Activated CD4-positive, alpha-beta memory T cell treated with anti-CD3 and anti-CD28 coated beads, Interleukin-2, amount 10 ng/mL, durations not matched to agents 7 days and 5 days (primary cell): ENCODE measurements at places on chromosomes 2 and 18. TPM values are rescaled to one million over a fixed set of nuclear protein-coding genes. Genes with fewer than 3 reads are reported as not detected.

- no peaks in the 10 kb centered on the region for H3K27me3 ChIP-seq
- H3K4me1 ChIP-seq: peaks cover 3% of the 10 kb centered on the region
These were observed 10.6 kb downstream of the CXCR4 start for GRCh38 chr2:136107051-136108033.

DNA sequence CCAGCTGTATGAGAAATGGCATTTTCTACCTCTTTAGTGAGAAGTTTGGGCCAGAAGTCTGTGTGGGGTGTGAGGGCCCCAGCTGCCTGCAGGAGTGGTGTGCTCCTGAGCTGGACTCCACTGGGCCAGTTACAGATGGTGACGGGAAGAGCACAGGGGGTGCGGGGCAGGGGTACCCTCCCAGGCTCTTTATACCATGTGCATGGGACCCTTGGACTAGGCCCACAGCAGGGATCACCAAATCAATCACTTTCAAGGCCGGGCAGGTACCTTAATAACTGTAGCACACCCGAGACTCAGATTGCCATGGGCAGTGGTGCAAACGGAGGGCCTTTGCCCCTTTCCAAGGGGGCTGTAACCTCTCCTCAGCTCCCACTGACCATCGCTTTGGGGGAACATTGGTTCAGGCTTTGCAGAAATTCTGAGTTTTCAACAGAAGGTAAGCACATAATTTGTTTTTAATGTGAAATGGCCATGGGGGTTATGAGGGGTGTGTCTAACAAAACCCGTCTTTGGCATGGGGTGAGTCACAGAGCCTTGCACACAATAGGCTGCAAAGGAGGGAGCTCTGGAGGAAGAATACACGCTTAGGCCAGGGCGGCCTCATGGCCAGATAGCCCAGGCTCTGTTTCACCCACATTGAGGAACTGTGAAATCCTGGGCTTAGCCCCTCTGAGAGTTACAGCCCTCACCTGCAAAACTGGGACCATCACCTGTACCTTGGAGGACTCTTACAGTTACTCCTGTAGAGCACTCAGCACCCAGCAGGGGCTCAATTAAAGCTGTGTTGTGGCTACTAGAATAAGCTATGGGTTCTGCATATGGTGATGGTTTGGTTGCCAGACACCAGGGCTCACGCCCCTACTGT, 141.0 kb upstream of the BCL2L11 start:
- no peaks in the 10 kb centered on the region for H3K4me1 ChIP-seq
- no peak overlapping the region for H3K27ac ChIP-seq
- no peaks in the 10 kb centered on the region for H3K36me3 ChIP-seq
- H3K4me3 ChIP-seq: no peak overlapping the region
- DNase-seq: no peak

DNA sequence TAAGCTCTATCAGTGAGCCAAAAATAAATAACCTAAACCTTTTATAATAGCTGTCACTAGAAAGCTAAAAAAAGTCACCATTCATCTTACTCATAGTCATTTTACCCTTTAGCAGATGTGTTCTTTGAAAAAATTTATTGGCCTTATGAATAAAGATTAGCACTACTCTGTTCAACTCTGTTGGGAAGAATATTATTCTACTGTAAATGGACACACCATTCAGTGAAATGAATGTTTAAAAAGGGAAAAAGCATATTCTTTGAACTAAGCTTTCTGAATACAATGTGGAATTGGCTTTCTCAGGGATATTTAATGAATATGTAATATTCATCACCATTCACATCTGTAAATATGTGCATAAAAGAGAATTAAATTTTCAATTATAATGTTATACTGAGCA, 422.0 kb downstream of the CBLN2 start:
- H3K27me3 ChIP-seq: no peaks in the 10 kb centered on the region
- H3K36me3 ChIP-seq: no peaks in the 10 kb centered on the region
- H3K4me3 ChIP-seq: no peak overlapping the region
- H3K27ac ChIP-seq: no peak overlapping the region
- no peaks in the 10 kb centered on the region for H3K4me1 ChIP-seq
- DNase-seq: no peak

DNA sequence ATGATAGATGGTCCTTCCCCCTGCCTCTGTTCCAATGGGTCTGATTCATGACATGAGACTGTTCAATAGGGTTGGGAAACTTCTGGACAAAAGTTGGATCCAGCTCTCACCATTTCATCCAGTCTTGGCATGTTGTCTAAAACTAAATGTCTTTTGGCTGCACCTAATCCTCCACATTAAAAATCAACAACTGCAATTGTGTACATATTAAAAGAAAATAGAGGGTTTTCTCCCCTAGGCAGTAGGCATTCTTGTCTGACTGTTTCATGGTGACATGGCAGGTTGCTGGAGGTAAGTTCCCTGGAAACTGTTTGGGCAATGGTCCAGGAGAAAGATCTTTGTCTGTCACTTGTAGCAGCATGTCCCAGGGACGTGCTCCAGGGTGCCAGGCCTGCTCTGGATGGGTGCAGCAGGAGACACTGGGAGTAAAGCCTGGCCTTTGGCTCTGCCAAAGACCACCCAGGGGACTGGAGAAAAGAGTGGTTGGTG, 135.8 kb downstream of the TCF4 start:
- DNase-seq: no peak
- H3K4me3 ChIP-seq: no peak overlapping the region
- no peak overlapping the region for H3K27ac ChIP-seq
- no peaks in the 10 kb centered on the region for H3K27me3 ChIP-seq

TGIF1 gene
- total RNA-seq: 23.3 TPM

GRCh38 chr18:63858456-63858855, 29.0 kb upstream of the SERPINB2 start:
- H3K36me3 ChIP-seq: no peaks in the 10 kb centered on the region
- H3K27me3 ChIP-seq: peaks cover 12% of the 10 kb centered on the region
- H3K4me1 ChIP-seq: no peaks in the 10 kb centered on the region

DNA sequence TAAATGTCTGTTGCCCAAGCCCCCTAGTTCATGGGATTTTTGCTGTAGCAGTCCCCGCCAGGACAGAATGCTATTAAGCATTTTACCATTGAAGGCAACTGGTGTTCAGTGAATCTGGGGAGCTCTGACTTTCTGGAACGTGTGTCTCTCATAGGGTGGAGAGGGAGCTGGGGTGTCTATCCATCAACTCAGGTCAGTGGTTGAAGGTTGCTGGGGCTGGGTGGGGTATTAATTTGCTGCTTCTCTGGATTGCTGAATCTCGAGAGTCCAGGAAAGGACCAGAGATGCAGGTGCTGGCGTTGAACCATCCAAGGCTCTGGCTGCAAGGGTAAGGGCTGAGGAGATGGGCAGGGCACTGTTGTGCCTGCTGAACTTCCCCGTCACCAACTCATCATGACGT, 66.8 kb upstream of the NCK2 start:
- no peaks in the 10 kb centered on the region for H3K36me3 ChIP-seq
- no peak for DNase-seq
- H3K27ac ChIP-seq: no peak overlapping the region
- H3K4me1 ChIP-seq: peaks cover 24% of the 10 kb centered on the region

LRP2 gene
- 0.25 TPM for total RNA-seq

DNA sequence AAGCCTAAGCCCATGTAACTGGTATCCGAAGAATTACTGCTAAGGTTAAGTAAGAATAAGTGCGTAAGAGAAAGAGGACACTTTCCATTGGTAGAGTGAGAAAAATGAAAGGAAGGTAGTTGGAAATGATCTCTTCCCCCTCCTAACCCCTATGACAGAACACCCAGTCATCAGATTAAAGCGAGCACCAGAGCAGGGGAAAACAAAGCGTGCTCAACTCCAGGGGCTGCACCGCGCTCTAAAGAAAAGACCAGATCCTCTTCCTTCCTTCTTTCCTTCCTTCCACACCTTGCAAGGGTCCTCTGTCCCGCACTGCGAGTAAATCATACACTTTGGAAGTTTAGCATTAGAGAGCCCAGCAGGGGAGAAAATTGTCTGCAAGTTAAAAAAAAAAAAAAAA, 971 bp upstream of the CDH7 start:
- H3K27ac ChIP-seq: no peak overlapping the region
- no peak overlapping the region for H3K4me3 ChIP-seq
- H3K36me3 ChIP-seq: no peaks in the 10 kb centered on the region
- H3K27me3 ChIP-seq: peaks cover 7% of the 10 kb centered on the region
- no peaks in the 10 kb centered on the region for H3K4me1 ChIP-seq
- no peak for DNase-seq

- H3K27ac ChIP-seq: no peak overlapping the region
- no peak for DNase-seq
- H3K36me3 ChIP-seq: no peaks in the 10 kb centered on the region
- peaks cover 21% of the 10 kb centered on the region for H3K27me3 ChIP-seq
- no peak overlapping the region for H3K4me3 ChIP-seq
These were observed 226.0 kb downstream of the TGIF1 start for GRCh38 chr18:3675994-3676393.

DNA sequence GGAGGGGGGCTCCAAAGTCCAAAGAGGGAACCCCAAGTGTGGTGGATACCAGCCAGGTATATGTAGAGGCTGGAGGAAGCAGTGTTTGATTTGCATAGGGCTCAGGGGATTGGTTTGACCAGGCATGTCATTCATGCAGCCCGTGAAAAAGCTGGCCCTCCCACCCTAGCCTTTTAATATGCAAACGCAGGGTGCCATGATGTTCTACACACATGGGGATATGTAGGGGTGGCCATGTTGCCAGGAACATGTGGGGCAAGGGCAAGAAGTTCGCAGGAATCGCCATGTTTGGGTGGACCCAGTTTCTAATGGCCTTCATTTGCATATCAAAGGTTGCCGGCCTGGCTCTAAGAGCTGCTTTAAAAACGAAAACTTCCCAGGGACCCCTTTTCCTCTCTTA, 33.6 kb downstream of the B3GNT7 start:
- peaks cover 14% of the 10 kb centered on the region for H3K36me3 ChIP-seq
- H3K27me3 ChIP-seq: peaks cover 3% of the 10 kb centered on the region
- no peak overlapping the region for H3K27ac ChIP-seq
- peaks cover 25% of the 10 kb centered on the region for H3K4me1 ChIP-seq
- no peak for DNase-seq

GRCh38 chr2:68722712-68723111, 11.9 kb upstream of the ARHGAP25 start:
- H3K36me3 ChIP-seq: no peaks in the 10 kb centered on the region
- DNase-seq: no peak
- peaks cover 99% of the 10 kb centered on the region for H3K4me1 ChIP-seq
- H3K27ac ChIP-seq: peak overlapping the region; percentile 95

DSG2 gene
- 0.13 TPM for total RNA-seq

DNA sequence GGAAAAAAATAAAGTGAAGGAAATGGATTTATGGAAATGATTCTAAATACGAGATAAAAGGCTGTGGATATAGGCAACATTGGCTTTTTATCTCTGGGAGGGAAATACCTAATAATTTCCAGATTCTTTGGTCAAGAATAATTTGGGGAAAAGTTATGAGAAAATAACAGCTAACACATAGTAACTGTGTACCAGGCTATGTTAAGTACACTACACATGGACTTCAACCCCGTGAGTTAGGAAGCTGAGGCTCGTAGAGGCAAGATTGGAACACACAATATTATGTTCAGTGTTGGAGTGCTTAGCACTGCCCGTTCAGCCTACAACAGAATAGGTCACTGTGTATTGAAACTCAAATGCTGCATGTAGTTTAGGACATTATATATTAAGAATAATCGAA, 34.3 kb upstream of the GPD2 start:
- peaks cover 33% of the 10 kb centered on the region for H3K4me1 ChIP-seq
- no peaks in the 10 kb centered on the region for H3K36me3 ChIP-seq
- H3K27me3 ChIP-seq: no peaks in the 10 kb centered on the region
- H3K27ac ChIP-seq: no peak overlapping the region
- no peak for DNase-seq
- no peak overlapping the region for H3K4me3 ChIP-seq
